Activated naive CD4-positive, alpha-beta T cell (primary cell): ENCODE measurements at places on chromosomes 11 and 22.

GRCh38 chr11:3184732-3185347 lies 19.7 kb upstream of the OSBPL5 start:
- DNase-seq, result no peak

DNA sequence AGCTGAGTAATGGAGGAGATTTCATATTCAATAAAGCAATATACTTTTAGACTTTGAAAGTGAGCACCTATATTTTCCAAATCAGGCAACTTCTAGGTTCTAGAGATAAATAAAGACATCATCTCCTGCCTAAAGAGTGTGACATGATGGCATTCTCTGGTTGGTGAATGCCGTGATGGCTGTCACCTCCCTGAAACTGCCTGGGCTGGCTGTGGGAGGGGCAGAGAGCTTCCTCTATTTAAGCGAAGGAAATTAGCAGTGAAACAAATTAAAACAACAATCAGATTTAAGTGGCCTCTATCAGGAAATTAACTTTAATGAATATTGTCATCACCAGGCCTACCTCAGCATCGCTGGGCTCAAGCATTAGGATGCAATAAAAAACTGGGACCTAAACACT lies 113.9 kb downstream of the ARL14EP start:
- no peak for DNase-seq

DNA sequence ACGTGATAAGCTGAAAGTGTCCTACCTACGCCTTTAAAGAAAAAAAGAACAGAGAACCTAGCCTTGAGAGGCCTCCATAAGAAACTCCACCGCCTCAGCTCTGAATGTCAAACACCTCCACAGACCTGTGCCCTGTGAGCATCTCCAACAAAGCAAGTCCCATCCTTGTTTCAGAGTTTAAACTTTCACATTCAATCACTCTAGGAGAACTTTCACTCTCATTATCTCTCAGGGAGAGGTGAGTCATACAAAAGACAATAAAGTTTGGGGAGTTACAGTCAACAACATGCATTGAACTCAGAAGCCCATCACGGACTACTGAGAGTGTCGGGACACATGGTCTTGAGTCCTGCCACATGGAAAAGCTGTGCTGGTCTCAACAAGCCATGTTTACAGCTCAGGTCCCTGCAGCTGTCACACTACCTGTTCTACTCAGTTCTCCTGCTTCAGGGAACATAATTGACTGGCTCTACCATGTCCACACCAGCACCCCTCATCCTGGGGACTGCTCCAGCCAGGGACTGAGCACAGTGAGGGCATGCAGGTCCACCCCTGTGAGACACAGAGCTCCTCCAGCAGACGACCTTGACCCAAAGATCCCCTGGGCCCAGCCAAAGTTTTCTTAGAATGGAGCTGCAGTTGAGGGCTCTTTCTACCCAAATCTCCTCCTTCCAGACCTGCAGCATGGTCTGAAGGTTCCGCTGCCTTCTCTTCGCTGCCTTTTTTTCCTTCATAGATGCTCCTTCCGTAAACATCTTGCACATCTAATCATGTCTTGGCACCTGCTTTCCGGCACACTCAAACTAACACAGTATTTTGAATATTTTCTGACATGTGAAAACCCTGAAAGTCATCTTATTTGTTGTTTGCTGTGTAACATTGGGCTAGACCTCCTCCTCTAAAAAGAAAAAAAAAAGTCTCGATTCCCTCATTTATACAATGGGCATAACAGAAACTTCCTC lies 114.9 kb downstream of the ETS1 start:
- no peak for DNase-seq

DNA sequence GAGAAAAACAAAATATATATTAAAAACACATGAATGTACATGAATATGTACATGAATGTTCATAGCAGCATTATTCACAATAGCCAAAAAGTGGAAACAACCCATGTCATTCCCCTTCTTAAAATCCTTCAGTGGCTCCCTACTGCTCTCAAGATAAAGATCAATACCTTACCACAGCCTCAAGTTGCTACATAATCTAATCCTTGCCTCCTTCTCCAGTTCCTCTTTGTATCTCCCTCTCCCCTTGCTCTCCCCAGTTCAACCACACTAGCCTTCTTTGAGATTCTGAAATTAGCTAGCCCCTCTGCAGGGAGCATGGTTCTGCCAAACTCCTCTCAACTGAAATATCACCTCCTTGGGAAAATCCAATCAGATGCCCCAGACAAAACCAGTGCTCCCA lies 28.1 kb downstream of the MTMR2 start:
- DNase-seq, result no peak

DNA sequence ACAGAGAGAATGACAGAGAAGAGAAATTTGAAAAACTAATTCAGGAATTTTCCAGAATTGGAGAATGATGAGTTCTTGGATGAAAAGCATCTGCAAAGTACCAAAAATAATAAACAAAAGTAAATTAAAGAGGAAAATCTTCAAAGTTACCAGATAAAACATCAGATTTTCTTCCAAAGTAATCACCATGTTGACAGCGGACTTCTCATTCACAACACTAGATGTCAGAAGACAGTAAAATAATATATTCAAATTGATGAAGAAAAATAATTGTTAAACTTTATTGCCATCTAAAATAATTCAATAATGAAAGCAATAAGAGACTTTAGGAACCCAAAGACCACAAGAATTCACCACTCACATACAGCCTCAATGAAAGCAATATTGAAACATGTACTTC lies 355.2 kb downstream of the DYNC2H1 start:
- no peak for DNase-seq

DNA sequence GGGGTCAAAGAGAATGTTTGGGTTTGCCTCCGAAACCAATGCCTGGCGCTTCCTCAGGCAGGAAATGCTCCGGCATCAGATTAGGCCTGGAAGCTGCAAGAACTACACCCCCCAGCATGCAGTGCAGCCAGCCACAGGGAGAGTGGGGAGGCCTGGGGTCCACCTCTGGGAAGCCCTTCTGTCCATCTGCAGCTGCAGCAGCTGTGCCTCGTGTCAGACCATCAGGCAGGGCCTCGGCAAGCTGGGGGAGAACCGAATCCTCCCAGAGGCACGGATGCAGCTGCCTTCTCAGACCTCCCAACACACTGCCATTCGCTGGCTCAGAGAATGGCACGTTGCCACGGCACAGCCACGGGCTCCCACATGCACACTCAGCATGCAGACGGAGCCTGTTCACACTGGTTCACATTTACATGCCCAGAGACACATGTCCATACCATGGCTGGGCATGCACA lies 57.4 kb downstream of the NECTIN1 start:
- DNase-seq, result no peak

DNA sequence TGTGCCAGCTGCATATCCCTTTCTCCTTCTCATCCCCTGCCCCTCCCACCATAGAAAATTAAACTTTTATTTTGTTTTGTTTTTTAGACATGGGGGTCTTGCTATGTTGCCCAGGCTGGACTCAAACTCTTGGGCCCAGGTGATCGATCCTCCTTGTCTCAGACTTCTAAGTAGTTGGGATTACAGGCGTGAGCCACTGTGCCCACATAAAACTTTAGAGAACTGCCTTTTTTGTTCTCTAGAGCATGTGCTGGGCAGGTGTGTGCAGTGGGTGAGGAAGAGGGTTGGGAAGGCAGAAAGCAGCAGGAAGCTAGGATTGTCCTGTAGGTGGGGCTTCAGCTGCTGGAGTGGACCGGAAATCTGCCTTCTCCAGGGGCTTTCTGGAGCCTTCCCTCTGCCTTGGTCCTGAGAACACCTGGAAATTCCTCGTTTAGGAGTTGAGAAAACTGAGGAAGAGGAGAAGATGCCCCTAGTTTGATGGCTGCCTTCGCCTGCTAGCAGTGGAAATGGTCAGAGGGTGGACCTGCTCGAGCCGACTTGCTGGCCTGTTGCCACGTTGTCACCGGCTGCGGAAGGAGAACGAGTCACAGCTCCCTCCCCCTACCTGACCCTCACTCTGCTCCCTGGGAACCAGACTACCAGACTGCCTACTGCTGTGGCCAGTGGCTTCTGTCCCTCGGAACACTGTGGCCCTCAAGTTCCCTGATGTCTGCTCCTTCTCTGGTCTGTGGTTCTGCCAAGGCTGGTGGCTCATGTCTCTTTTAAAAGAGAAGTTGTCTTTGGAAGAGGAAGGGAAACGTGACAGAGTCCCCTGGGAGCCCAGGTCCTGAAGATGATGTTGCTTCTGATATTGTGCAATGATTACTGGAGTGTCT lies 4.0 kb downstream of the ST14 start:
- DNase-seq, result no peak
